ENCODE measurements at places on chromosomes 12 and 14. TPM values are rescaled to one million over a fixed set of nuclear protein-coding genes. Genes with fewer than 3 reads are reported as not detected.

C14orf132 gene
- polyA plus RNA-seq: 46.2 TPM

OASL gene
- 0.23 TPM for polyA plus RNA-seq

GRCh38 chr12:11623382-11623781 is 26.1 kb upstream of the ETV6 start:
- DNase-seq: no peak

DNA sequence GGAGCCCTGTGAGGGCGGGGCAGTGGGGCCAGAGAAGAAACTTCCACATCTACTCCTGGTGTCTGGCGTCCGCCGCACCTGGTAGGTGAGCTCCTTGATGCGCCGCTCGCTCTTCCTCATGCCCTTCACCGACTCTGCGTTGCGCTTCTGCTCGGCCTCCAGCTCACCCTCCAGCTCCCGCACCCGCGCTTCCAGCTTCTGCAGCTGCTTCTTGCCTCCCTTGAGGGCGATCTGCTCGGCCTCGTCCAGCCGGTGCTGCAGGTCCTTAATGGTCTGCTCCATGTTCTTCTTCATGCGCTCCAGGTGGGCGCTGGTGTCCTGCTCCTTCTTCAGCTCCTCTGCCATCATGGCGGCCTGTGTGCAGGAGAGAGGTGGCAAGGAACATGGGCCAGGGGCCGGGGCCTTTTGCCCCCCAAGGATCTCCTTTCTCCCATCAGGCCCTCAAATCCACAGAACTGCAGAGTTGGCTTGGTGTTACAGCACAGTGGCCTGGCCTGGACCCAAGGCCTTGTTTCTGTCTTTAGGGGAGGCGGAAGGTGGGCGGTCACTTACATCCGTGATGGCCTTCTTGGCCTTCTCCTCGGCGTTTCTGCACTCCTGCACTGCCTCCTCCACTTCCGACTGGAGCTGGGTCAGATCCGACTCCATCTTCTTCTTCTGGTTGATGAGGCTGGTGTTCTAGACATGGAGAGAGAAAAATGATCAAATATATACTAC is 7.7 kb downstream of the CMTM5 start:
- DNase-seq: no peak

Measured in left renal pelvis (tissue), 4 donors.